Activated CD4-positive, alpha-beta memory T cell treated with anti-CD3 and anti-CD28 coated beads, Interleukin-2, amount 10 ng/mL, durations not matched to agents 7 days and 5 days (primary cell): ENCODE measurements at places on chromosomes 5 and 9. TPM values are rescaled to one million over a fixed set of nuclear protein-coding genes. Genes with fewer than 3 reads are reported as not detected.

DNA sequence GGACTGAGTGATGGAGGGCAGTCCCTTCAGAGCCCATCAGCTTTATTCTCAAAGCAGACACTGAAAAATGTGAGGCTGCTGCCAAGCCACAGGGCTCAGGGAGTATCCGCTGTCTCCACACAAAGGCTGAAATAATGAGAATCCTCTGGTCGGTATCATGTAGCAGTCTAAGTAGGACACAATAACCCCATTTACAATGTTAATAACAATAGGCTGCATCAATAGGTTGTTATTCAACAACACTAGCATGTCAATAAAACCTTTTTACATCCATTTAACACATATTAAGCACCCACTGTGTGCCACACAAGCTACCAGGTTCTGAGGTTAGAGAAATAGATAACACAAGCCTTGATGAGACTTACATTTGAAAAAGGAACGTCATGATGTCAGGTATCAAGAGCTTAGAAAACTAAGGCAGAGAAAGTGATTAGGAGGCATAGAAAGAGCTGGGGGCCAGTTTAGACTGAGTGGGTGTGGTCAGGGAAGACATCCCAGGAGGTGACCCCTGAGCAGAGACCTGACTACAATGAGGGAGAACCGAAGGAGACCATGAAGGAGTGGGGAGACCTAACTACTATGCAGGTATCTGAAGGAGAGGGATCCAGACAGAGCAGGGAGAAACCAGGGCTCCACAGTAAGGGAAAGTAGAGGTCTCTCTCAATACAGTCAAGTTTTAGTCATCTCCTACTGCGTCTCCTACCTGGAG lies 140.1 kb upstream of the GRIA1 start:
- DNase-seq, result no peak

The ST6GALNAC4 gene
- total RNA-seq, result 21.5 TPM

DNA sequence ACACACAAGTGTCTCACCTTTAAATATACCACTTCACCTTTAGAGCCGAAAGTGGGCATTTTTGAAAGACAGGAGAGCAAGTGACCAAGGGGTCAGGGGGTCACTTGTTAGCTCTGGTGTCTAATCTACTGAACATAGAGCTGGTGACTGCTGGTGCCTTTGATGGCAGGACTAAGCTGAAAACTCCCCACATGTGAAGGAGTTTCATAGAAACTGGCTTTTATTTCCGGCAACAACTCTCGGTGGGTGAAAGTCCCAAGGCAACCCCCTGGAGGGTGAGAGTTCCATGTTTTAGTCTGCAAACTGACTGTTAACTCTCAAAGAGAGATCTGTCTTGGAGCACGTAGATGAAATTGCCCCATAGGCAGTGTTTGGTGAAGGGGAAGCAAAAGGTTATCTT lies 466.9 kb downstream of the DMRTA1 start:
- no peak for DNase-seq

DNA sequence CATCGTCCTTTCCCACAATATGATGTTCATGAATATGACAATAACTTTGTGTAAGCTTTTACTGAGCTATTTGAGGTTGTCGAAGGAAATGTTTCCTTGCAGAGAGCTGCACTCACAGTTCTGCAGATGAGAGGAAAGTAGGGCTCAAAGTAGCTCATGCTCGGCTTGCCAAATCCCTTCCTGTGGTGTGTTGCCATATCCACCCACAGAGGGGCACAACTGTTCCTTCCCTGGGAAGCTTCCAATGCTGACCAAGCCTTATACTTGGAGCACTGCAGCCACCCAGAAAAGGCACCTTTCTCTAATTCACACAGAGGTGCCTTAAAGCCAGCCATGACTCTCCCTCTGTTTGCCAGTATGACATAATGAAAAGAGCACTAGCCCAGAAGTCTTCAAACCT lies 390.3 kb downstream of the CAAP1 start:
- no peak for DNase-seq

- no peak for DNase-seq
Measured at GRCh38 chr5:72486371-72486770, 20.8 kb downstream of the ZNF366 start.

GRCh38 chr5:115480271-115480670 lies 64.3 kb downstream of the FEM1C start:
- no peak for DNase-seq

The TAS2R1 gene
- not detected for total RNA-seq

DNA sequence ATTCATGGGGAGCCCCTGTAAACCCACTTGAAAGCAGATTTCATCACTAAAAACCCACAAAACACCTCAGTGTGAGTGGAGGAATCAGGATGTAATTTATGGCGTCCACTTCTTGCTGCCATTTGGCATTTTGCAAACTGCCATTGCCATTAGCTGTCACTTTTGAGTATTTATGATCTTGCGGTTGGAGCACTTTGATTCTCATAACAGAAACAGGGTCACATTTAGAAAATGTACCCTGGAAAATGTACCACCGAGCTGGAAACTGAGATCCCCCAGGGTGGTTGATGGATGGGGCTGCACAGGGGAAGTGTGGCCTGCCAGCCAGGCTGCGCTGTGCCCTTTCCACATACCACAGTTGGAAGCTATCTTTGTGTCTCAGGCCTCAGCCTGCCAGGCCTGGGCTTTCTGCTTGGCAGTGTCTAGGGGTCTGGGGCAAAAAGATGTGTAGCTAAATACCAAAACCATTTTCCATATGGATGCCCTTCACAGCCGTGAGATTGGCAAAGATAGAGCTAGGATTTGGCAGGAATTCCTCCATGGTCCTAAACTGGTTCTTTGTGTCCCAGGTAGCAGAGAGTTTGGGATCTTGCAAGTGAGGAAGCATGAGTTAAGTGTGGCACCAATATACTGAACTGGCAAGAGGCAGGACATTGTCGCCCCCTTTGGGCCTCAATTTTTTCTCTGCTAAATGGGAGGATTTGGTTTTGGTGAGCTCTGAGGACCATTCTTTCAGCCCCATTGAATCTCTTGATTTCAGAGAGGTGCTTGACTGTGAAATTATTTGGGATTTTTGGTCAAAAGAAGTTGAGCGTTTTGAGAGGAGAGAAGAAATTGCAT lies 46.2 kb downstream of the GALNT10 start:
- peak; percentile 29 for DNase-seq

The MROH2B gene
- not detected for total RNA-seq

GRCh38 chr9:111900858-111901612 lies 4.4 kb downstream of the UGCG start:
- no peak for DNase-seq

- DNase-seq, result peak; percentile 45
Measured at GRCh38 chr5:4868140-4868735, 271.9 kb upstream of the ADAMTS16 start.

The GARNL3 gene
- 0.86 TPM for total RNA-seq

The ANKRD31 gene
- total RNA-seq, result 0.05 TPM

- DNase-seq, result no peak
Measured at GRCh38 chr9:20553558-20554149, 68.6 kb downstream of the MLLT3 start.
